ENCODE measurements at places on chromosomes 3 and 15.
A peak's percentile ranks its signal among the peaks of the same experiment; 100 is the strongest.

DNA sequence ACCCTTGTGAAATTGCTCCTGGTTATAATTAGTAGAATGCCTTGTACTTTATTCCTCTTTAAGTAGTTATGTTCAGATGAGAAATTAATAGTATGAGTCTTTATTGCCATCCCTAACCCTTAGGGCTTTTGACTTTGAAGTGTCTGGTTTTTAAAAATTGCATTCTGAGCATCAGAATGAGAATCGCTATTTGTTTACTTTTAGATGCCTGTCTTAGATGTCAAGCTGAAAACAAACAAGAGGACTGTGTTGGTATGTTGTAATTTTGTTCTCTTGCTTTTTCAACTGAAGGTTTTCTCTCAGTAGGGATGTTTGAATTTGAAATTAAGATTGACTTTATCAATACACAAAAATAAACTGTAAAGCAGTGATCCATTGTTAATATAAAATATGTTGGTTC is 5.2 kb downstream of the RNF7 start:
- no peak for ATAC-seq

- no peak for ATAC-seq
These were observed 62.7 kb downstream of the EOMES start for GRCh38 chr3:27659279-27660021.

- ATAC-seq: no peak
These were observed 107.8 kb downstream of the LIPC start for GRCh38 chr15:58539548-58539947.

DNA sequence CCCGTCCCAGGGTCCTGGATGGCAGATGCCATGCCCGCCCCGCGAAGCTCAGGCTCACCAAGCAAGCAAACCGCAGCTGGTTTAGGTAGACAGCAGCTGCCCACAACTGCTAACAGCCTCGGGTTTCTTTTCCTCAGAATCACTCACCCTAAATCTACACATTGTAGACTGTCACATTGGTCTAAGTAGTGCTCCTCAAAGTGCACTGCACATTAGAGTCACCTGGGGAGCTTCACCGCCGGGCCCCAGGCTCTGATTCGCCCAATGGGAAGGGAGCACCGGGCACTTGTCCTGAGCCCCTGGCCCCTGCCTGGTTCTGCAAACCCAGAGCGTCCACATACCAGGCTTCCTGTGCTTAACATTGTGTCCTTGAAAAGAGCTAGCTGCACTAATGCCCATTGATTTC is 752 bp downstream of the OCA2 start:
- ATAC-seq: no peak

DNA sequence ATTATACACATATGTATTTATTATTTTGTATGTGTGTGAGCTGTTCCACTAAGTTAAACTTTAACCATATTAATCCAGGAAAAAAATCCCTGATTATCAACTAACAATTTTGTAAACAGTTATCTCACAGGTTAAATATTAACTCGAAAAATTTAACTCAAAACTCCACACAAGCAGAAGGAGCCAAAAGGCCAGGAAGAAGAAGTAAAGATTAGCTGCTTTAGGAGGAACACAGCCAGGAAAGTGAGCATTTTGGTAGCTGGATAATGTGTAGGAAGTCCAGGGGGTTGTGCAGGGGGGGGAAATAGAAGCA is 425.0 kb downstream of the TIGIT start:
- no peak for ATAC-seq

DNA sequence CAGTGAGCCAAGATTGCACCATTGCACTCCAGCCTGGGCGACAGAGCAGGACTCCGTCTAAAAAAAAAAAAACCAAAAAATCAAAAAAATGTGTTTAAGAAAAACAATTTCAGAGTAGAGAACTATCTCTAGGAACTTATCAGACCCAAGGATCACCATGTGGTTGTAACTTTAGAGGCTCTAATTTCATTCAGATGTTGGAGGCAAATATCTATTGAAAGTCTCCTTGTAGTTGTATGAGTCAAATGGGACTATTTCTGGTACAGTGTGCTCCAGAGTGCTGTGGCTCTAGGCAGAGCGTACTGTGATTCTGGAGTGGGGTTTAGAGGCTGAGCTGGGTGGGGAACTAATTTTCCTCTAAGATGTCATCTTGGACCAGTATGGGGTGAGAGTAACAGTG is 398.7 kb downstream of the SHQ1 start:
- ATAC-seq: no peak

- ATAC-seq: no peak
These were observed 47.8 kb downstream of the BTD start for GRCh38 chr3:15649341-15649740.

- ATAC-seq: no peak
These were observed 74.3 kb upstream of the SCN5A start for GRCh38 chr3:38723569-38724391.

DNA sequence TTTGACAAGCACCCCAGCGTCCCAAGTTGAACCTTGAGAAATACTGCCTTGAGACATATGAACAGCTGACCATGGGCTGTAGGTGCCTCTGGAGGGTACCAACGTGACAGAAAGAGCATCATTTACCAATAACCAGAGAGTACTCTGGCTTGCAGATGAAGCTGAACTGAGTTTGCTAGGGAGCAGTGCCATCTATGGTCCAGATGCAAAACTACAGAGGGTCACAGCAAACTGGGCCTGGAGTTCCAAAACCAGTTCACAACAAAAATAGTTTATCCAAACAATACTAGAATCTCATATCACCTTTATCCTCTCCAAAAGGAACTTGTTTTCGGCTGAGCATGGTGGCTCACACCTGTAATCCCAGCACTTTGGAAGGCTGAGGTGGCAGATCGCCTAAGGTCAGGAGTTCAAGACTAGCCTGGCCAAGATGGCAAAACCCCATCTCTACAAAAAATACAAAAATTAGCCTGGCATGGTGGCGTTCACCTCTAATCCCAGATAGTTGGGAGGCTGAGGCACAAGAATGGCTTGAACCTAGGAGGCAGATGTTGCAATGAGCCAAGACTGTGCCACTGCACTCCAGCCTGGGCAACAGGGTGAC is 69.3 kb downstream of the CHAC1 start:
- no peak for ATAC-seq

- peak; percentile 28 for ATAC-seq
These were observed 22.4 kb downstream of the PLA2G4F start for GRCh38 chr15:42133886-42134502.

- no peak for ATAC-seq
These were observed 620 bp upstream of the TTC23 start for GRCh38 chr15:99250001-99250400.

GRCh38 chr3:195717416-195717815 is 3.4 kb upstream of the MUC20 start:
- ATAC-seq: no peak

DNA sequence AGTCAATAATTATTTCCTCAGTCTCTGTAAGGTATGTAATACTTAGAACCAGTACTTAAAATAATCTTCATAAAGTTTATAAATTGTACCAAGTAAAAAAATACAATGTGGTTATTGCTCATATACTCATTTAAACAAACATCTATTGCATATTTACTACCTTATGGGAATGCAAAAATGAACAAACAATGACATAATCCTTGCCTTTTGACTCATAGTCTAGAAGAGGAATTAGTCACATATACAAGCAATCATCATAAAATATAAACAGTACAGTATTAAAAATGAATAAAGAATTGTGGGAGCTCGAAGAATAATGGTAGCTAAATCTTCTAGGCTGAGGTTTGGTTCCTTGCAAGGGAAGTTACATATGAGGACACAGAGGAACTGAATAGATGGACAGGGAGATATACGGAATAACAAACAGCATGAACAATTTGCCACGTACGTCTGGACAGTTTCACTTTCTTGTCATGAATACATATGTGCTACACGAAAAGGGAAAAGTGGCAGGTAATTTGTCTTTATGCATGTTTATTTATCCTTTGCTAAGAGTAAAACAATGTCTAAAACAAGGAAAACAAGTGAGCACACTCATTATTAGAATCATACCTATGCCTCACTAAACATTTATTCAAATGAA is 17.2 kb downstream of the IMPG2 start:
- peak; percentile 28 for ATAC-seq

GRCh38 chr3:151707216-151707615 is 26.5 kb upstream of the AADACL2 start:
- ATAC-seq: no peak

DNA sequence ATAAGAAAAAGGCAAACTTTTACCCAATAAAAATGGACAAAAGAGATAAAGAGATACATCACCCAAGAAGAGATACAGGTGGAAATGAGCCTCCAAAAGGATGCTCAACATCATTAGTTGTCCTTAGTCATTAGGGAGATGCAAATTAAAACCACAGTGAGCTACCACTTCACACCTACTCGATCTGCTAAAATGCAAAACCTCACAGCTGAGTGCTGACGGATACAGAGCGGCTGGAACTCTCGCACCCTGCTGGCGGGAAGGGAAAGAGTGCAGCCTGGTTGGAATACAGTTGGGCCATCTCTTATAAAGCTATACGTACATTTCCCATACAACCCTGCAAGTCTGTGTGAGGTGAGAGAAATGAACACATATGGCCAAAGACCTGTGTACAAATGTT is 78.5 kb upstream of the PRR20G start:
- no peak for ATAC-seq

DNA sequence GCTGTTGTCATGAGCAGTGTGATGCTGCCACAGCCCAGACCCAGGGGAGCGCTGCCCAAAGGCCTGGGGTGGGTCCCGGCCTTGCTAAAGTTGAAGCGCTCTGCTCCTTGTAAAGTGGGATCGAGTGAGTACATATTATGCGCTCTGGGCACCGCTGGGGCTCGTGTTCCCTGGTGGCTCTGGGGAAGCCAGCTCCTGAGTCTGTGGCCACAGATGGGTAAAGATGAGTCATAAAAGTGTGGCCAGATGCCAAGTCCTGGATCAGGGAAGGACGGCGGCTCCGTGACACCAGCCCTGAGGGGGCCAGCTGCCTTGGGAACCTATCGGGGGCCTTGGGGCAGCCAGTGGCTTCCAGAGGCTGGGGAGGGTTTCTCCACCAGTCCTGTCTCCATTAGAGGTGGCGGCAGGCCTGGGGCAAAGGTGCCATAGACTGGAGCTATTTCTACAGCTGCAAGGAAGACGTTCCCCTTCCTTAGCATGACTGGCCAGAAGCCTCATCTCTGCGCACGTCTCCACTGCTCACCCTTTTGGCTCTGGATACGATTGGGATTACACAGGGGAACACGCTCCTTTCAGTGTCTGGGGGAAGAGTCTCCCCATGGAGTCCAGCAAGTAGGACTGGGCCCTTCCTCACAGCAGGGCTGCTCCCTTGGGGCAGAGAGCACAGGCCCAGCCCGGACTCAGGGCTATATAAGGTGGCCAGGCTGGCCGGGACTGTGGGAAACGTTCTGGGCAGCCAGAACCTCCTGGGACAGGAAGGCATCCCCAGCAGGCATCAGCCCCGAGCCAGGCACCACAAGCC is 1.2 kb upstream of the ITIH4 start:
- ATAC-seq: no peak

- no peak for ATAC-seq
These were observed 227.3 kb upstream of the IL12A start for GRCh38 chr3:159761369-159761768.

- ATAC-seq: no peak
These were observed 245.2 kb downstream of the PLOD2 start for GRCh38 chr3:145915787-145916186.

GRCh38 chr3:3141939-3142338 is 15.2 kb downstream of the TRNT1 start:
- peak; percentile 13 for ATAC-seq

- ATAC-seq: no peak
These were observed 28.1 kb upstream of the SERPINI2 start for GRCh38 chr3:167501941-167502340.

- ATAC-seq: no peak
These were observed 4.0 kb upstream of the NR2F2 start for GRCh38 chr15:96326328-96327154.

GRCh38 chr3:70984776-70985482 is 598.6 kb downstream of the FOXP1 start:
- no peak for ATAC-seq

GRCh38 chr3:10928407-10928960 is 64.1 kb upstream of the SLC6A1 start:
- no peak for ATAC-seq

- peak; percentile 45 for ATAC-seq
These were observed 117.0 kb upstream of the TSPAN3 start for GRCh38 chr15:77187751-77188464.

DNA sequence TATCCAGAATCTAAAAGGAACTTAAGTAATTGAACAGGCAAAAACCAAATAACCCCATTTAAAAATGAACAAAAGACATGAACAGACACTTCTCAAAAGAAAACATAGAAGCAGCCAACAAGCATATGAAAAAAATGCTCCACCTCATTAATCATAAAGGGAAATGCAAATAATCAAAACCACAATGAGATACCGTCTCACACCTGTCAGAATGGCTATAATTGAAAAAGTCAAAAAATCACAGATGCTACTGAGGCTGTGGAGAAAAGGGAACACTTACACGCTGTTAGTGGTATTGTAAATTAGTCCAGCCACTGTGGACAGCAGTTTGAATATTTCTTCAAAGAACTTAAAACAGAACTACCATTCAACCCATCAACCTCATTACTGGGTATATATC is 220.7 kb downstream of the MEX3B start:
- ATAC-seq: no peak

GRCh38 chr3:130933801-130934345 is 40.0 kb downstream of the ATP2C1 start:
- no peak for ATAC-seq

- peak; percentile 94 for ATAC-seq
These were observed 439.9 kb upstream of the RBMS3 start for GRCh38 chr3:28840976-28841376.

- no peak for ATAC-seq
These were observed 209.6 kb upstream of the EIF1B start for GRCh38 chr3:40099871-40100270.

DNA sequence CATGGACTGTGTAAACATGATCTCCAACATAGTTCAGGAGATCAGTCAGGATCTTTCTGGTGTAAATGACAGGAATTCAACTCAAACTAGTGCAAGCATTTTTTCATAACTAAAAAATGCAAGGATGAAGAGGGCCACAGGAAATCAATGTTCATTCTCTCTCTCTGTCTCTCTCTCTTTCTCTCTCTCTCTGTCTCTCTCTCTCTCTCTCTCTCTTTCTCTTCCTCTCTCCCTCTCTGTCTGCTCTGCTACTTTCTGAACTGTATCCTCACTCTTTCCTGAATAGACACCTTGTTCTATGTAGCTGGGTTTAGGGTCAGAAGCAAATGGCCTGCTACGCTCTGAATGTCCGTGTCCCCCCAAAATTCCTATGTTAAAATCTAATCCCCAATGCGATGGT is 240.9 kb upstream of the UBE2E2 start:
- ATAC-seq: no peak

GRCh38 chr3:42497009-42497731 is 5.3 kb upstream of the VIPR1 start:
- ATAC-seq: no peak

- ATAC-seq: no peak
These were observed 250.0 kb upstream of the SLCO3A1 start for GRCh38 chr15:91603384-91604080.
